ENCODE measurements at places on chromosomes 1 and 21.
A peak's percentile ranks its signal among the peaks of the same experiment; 100 is the strongest.

GRCh38 chr1:168497376-168497950 is 46.3 kb downstream of the XCL2 start:
- no peak for DNase-seq

DNA sequence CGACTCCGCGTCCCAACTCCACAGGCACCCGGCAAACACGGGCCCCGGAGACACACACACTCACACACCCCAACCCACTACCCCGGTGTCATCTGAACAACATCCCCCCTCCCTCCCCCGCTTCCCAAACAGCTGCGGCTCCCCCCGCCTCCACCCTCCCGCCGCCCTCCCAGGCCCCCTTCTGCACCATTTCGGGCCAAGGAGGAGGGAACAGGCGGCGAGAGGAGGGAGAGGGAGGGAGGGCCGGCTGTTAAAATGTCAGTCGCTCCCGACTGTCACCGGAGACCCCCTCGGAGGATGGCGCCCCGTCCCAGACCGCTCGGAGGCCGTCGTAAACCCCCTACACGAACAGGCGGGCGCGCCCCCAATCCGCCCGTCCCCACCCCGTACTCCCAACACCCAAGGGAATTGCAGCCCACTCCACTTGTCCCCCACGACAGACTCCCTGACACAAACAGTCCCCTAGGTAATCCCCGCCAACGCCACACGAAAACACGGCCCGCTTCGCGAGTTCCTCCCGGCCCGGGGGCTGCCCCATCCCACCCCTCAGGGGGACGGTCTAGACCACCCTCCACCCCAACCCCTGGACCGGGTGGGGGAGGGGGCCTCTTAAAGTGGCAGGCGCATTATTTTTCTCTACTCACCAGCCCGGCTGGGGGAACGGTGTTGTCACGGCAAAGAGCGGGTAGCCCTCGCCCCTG is 583 bp downstream of the MEF2D start:
- DNase-seq: no peak

GRCh38 chr1:209850342-209850979 is 22.7 kb downstream of the UTP25 start:
- peak; percentile 71 for DNase-seq

GRCh38 chr1:212699625-212700222 is at the start of gene BATF3:
TSS of gene BATF3 (minus strand) at chr1:212699840. CDS start at chr1:212699762, 78 bp downstream.
- DNase-seq: no peak

GRCh38 chr1:214637125-214637524 is 34.1 kb downstream of the CENPF start:
- DNase-seq: no peak

DNA sequence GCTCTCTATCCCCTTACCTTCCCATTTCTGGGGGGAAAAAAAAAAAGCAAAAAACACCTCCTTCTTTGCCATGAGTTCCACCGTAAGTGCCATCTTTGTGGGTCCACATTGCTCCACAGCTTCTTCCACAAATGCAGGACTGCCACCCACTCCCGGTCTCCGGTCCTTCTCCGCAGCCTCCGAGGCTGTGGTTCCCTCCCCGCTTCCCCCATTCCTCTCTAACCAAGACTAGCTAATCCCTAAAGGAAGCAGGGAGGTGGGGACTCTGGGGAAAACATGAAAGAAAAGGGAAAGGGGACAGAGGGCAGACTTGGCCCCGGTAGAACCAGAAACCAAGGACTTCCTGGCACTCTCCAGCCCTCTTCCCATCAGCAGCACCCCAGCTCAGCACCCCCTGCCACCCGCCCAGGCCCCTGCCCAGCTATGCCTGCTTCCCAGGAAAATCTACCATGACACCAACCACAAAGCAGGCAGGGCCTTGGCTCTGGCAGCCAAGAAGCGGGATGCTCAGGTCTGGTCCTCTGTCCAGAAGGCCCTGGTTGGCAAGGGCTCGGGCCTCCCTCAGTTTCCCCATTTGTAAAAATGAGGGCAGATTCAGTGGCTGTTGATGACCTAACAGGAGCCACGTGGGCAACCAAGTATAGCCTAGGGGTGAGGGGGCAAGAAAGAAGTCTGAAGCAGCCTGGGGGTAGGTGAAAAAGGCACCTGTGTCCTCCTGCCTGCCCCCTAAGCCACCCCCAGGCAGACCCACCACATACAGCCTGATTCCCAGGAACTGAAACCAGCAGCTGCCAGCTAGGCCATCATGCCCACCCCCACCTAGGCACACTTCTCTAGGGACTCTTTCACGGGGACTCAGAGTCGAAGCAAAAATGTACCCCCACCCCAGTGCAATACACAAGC is 2.5 kb downstream of the EPHA2 start:
- DNase-seq: no peak

DNA sequence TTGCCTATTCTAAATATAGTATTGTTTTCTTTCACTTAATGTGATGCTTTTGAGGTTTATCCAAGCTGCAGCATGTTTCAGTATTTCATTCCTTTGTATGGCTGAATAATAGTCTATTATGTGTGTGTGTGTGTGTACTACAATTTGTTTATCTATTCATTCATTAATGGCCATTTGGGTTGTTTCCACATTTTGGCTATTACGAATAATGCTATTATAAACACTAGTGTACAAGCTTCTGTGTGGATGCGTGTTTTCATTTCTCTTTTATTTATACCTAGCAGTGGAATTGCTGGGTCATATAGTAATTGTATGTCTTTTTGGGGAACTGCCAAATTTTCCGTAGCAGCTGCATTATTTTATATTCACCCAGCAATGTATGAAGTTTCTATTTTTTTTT is 15.0 kb upstream of the THEM5 start:
- DNase-seq: peak; percentile 78

DNA sequence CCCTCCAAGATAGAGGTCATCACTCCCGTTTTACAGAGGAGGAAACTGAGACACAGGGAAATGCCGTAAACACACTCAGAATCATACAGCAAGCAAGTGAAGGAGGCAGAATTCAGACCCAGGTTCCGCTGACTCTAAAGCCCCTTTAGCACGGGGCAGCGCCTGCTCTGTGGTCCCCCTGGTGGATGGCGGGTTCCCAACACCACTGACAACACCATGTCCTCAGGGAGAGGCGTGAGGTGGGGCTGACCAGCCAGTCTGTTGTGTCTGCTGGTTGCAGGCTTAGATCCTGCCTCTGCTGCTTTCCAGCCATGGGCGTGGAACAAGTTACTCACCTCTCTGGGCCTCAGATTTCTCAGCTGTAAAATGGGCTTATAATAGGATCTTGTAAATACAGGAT is 617.3 kb downstream of the MATN1 start:
- no peak for DNase-seq

- no peak for DNase-seq
Observed at GRCh38 chr1:115239148-115239422, 99.0 kb downstream of the NGF start.

GRCh38 chr1:109341944-109342930 is 35.4 kb upstream of the MYBPHL start:
- no peak for DNase-seq

- no peak for DNase-seq
Observed at GRCh38 chr1:93129507-93130099, 50.5 kb downstream of the MTF2 start.

DNA sequence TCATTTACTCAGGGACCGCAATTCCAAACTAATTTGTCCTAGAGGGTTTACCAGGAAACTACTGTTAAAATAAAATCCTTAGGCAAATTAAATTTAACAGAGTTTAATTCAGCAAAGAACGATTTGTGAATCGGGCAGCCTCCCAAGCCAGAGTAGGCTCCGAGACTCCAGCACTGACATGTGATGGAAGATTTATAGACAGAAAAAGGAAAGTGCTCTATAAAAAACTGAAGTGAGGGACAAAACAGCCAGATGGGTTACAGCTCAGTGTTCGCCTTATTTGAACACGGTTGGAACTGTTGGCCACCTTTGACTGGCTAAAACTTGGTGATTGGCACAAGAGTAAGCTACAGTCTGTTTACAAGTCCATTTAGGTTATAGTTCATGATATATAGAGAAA is 35.2 kb upstream of the RCSD1 start:
- no peak for DNase-seq

GRCh38 chr1:34681480-34682451 is 73.1 kb upstream of the GJB5 start:
- DNase-seq: peak; percentile 34

- DNase-seq: no peak
Observed at GRCh38 chr1:58204284-58204683, 342.2 kb downstream of the OMA1 start.
